Activated CD8-positive, alpha-beta T cell treated with anti-CD3 and anti-CD28 coated beads, Interleukin-2, amount 10 ng/mL, durations not matched to agents 7 days and 5 days (primary cell): ENCODE measurements at places on chromosomes 13 and 19. TPM values are rescaled to one million over a fixed set of nuclear protein-coding genes. Genes with fewer than 3 reads are reported as not detected.

- DNase-seq: peak; percentile 64
- peaks cover 8% of the 10 kb centered on the region for H3K27me3 ChIP-seq
- peak overlapping the region; percentile 96 for H3K27ac ChIP-seq
- peaks cover 20% of the 10 kb centered on the region for H3K4me1 ChIP-seq
- peaks cover 3% of the 10 kb centered on the region for H3K36me3 ChIP-seq
Observed at GRCh38 chr13:94548821-94549231, 47.1 kb downstream of the TGDS start.

Gene SLC15A1
- total RNA-seq: not detected

GRCh38 chr19:1177322-1178114 is 3.5 kb upstream of the SBNO2 start:
- no peaks in the 10 kb centered on the region for H3K36me3 ChIP-seq
- peaks cover 10% of the 10 kb centered on the region for H3K27me3 ChIP-seq
- H3K4me1 ChIP-seq: peaks cover 27% of the 10 kb centered on the region

DNA sequence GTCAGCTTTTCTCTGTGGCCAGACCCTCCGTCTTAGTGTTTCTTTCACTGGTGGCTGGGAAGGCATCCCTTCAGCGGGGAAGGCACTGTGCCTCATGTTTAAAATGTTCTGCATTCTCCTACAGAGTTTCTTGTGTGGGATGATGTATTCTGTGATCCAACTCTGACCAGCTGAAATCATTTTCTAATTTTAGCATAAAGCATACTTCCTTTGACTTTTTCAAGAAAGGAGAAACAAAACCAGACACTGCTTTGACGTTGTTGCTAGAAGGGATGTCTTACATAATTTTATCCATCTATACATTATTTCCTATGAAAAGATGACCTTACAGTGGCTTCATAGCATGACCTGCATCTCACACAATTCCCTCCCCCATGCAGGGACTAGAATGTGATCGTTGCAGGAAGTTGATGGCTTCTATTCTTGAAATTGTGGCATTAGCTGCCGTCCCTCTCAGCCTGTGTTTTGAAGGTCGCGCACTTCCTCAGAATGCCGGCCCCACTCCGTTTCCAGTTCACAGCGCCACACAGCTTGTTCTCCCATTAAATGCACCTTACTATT is 38.6 kb upstream of the TEX29 start:
- no peak overlapping the region for H3K4me3 ChIP-seq
- DNase-seq: no peak
- peaks cover 5% of the 10 kb centered on the region for H3K4me1 ChIP-seq
- peaks cover 57% of the 10 kb centered on the region for H3K36me3 ChIP-seq

Gene PALM3
- not detected for total RNA-seq

GRCh38 chr19:35560677-35561076 is 2.8 kb downstream of the ATP4A start:
- H3K4me1 ChIP-seq: peaks cover 8% of the 10 kb centered on the region
- no peak for DNase-seq
- H3K27me3 ChIP-seq: peaks cover 31% of the 10 kb centered on the region
- no peak overlapping the region for H3K27ac ChIP-seq

DNA sequence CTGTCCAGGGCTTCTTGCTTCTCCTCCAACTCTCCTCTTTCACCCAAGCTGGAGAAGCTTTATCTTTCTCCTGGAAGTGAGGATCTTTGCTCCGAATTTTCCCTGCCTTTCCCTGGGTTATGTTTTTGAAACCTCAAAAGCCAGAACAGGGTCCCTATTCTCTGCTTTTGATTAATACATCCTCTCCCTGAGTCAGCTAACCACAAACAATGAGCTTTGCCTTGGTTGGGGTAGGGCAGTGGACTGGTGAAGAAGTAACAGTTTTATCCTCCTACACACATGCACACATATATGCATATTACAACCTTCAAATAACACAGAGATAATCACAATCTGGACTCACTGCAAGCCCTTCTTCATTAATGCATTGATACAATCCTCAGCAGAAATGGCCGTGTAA is 44.6 kb downstream of the DLEU7 start:
- no peak for DNase-seq
- no peak overlapping the region for H3K4me3 ChIP-seq
- H3K36me3 ChIP-seq: no peaks in the 10 kb centered on the region
- peaks cover 24% of the 10 kb centered on the region for H3K4me1 ChIP-seq
- no peak overlapping the region for H3K27ac ChIP-seq
- no peaks in the 10 kb centered on the region for H3K27me3 ChIP-seq

- no peak overlapping the region for H3K4me3 ChIP-seq
- H3K36me3 ChIP-seq: no peaks in the 10 kb centered on the region
- H3K27me3 ChIP-seq: no peaks in the 10 kb centered on the region
Observed at GRCh38 chr13:98581971-98582702, 5.2 kb upstream of the STK24 start.

- H3K27ac ChIP-seq: no peak overlapping the region
- H3K4me3 ChIP-seq: no peak overlapping the region
- peaks cover 11% of the 10 kb centered on the region for H3K27me3 ChIP-seq
- DNase-seq: no peak
- H3K36me3 ChIP-seq: no peaks in the 10 kb centered on the region
Observed at GRCh38 chr13:28743020-28743419, 24.2 kb upstream of the SLC46A3 start.

Gene ZNF284
- 2.2 TPM for total RNA-seq

DNA sequence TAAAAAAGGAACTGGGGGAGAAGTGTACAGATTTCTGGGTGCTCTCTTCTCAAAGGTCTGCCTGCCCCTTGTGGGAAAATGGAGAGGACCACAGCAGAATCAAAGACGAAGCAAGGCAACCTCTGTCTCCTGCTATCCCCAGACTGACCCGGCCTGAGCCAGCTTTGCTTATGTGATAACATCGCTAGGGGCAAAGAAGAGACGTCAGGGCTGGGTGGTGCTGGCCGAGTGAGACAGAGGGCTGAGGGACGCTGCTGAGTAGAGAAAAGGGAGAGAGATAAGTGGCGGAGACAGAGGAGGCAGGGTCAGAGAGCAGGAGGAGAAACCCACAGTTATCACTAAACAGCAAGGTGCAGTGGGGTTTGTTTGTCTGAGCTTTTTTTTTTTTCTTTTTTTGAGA is 4.6 kb upstream of the MUC16 start:
- H3K27me3 ChIP-seq: no peaks in the 10 kb centered on the region
- no peak overlapping the region for H3K27ac ChIP-seq
- H3K36me3 ChIP-seq: no peaks in the 10 kb centered on the region
- no peaks in the 10 kb centered on the region for H3K4me1 ChIP-seq
- H3K4me3 ChIP-seq: no peak overlapping the region

- DNase-seq: no peak
- H3K4me3 ChIP-seq: no peak overlapping the region
Observed at GRCh38 chr13:27120811-27121210, 50.8 kb downstream of the USP12 start.

Gene SLC27A1
- 7.4 TPM for total RNA-seq

DNA sequence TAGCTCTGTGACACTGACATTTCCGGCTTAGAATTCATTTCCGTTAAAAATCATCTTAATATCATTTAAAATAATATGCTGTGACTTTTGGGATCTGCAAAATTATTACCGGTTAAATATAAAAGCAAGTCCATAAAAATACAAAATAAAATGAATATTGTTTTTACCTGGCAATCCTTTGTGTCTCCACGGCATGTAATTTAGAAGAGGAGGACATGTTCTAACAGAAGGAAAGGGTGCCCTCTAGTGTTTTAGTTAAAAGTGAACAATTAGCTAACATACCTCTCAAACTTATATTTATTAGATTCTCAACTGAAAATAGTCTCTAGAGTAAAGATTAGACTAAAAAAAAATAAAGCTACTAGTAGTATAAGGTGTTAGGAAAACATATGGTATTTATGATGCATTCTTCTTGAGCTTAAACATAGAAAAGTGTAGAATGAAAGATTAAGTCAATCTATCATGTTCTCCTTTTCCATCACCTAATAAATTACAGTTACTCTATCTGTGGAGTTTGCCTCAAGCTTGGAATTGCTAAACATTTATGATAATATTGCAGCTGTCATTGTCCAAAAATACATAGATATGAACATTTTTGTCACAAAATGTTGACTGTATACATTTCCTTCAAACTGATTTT is 676.7 kb upstream of the SPRY2 start:
- DNase-seq: no peak
- H3K27ac ChIP-seq: no peak overlapping the region
- H3K36me3 ChIP-seq: no peaks in the 10 kb centered on the region
- H3K4me1 ChIP-seq: no peaks in the 10 kb centered on the region
- no peak overlapping the region for H3K4me3 ChIP-seq

Gene U2AF1L4
- 24.0 TPM for total RNA-seq

GRCh38 chr13:43368003-43368402 is 344.6 kb downstream of the DNAJC15 start:
- peak overlapping the region; percentile 45 for H3K4me3 ChIP-seq
- peaks cover 12% of the 10 kb centered on the region for H3K4me1 ChIP-seq
- DNase-seq: no peak
- H3K27me3 ChIP-seq: no peaks in the 10 kb centered on the region
- H3K36me3 ChIP-seq: no peaks in the 10 kb centered on the region

Gene NLRP5
- total RNA-seq: not detected

GRCh38 chr13:69857183-69857821 is 250.3 kb upstream of the ATXN8OS start:
- H3K4me3 ChIP-seq: no peak overlapping the region
- H3K4me1 ChIP-seq: no peaks in the 10 kb centered on the region
- no peaks in the 10 kb centered on the region for H3K36me3 ChIP-seq
- no peak for DNase-seq
- no peak overlapping the region for H3K27ac ChIP-seq

Gene KRTDAP
- not detected for total RNA-seq

DNA sequence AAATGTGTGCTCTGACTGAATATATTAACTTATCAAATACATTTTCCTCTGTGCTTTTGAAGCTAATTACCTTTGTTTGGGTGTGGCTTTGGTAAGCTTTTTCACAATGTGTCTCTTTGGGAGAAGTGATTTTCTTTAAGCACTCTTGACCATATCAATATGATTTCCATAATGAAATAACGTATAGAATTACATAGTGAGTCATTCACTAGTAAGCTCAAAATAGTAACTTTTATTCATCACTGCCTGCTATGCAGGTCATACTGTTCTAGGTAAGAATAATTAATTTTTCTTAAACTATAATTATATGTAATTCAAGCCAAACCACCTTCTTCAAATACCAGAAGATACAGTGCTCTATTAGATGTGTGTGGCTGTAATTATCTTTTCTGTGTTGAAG is 480.7 kb downstream of the MYO16 start:
- H3K4me1 ChIP-seq: peaks cover 4% of the 10 kb centered on the region
- no peaks in the 10 kb centered on the region for H3K27me3 ChIP-seq
- H3K27ac ChIP-seq: no peak overlapping the region
- no peak for DNase-seq
- no peaks in the 10 kb centered on the region for H3K36me3 ChIP-seq

DNA sequence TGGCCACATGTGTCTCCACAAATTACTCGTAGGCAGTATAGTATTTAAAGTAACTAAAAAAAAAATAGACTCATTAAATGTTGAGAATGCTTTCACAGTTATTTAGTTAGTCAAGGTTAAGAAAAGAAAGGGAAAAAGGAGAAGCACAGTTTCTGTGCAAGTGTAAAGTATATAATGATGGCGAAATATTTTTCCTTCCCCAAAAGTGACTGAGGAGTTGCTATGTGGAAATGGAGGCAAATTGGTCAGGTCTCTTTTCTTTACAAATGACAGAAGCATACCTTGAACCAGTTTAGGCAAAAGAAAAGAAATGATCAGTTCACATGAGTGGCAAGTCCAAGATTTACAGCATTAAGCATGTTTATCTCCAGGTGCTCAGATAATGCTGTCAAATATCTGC is 18.0 kb downstream of the CSNK1A1L start:
- H3K4me1 ChIP-seq: no peaks in the 10 kb centered on the region
- no peak overlapping the region for H3K27ac ChIP-seq
- no peaks in the 10 kb centered on the region for H3K36me3 ChIP-seq
- peaks cover 2% of the 10 kb centered on the region for H3K27me3 ChIP-seq
- no peak overlapping the region for H3K4me3 ChIP-seq
- DNase-seq: no peak

Gene CGB5
- not detected for total RNA-seq

Gene GPALPP1
- total RNA-seq: 28.9 TPM

Gene PRR36
- total RNA-seq: 0.10 TPM

GRCh38 chr19:21483589-21484170 is 21.7 kb upstream of the ZNF429 start:
- no peak overlapping the region for H3K4me3 ChIP-seq
- H3K36me3 ChIP-seq: peaks cover 28% of the 10 kb centered on the region
- peaks cover 2% of the 10 kb centered on the region for H3K4me1 ChIP-seq
- DNase-seq: peak; percentile 64
- H3K27ac ChIP-seq: no peak overlapping the region
- no peaks in the 10 kb centered on the region for H3K27me3 ChIP-seq

Gene PRODH2
- not detected for total RNA-seq

DNA sequence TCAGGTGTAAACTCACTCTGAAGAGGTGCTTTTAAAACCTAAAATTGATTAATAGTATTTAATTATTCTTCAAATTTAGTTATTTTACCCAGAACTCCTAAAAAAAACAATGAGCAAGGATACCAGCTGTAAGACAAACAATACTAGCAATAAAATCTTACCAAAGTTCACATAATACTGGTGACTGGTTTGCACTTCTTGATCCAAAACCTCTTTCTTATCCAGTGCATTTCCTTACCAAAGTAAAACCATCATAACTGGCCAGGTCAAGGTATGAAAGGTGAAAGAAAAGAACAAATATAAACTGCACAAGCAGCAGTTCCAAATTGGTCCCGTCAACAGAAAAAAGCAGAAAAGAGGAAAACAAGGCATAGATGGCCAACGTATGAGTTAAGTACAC is 62.7 kb downstream of the PSPC1 start:
- no peak for DNase-seq
- H3K36me3 ChIP-seq: peaks cover 29% of the 10 kb centered on the region

Gene LGI4
- 0.13 TPM for total RNA-seq

- no peak for DNase-seq
- H3K36me3 ChIP-seq: no peaks in the 10 kb centered on the region
- no peaks in the 10 kb centered on the region for H3K4me1 ChIP-seq
- no peak overlapping the region for H3K4me3 ChIP-seq
Observed at GRCh38 chr13:85828094-85828684, 29.0 kb upstream of the SLITRK6 start.

- DNase-seq: no peak
- H3K4me1 ChIP-seq: peaks cover 32% of the 10 kb centered on the region
- H3K27ac ChIP-seq: no peak overlapping the region
Observed at GRCh38 chr13:46339035-46339666, 47.9 kb downstream of the RUBCNL start.

DNA sequence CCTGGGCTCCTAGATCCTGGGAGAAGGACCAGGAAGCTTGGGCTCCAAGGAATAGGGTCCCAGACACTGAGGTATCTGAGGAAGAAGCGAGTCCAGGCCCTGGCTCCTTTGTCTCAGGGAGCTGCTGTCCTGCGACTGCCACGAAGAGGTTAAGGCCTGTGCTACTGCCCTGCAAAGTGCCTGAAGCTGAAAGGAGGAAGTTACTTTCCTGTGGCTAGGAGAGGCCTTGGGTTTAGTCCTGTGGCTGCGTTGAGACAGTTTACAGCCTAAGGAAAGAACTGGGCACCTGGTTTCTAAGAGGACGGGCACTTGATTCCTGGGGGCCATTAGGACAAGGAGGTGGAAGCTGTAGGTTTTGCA is 2.8 kb downstream of the MYADM start:
- no peaks in the 10 kb centered on the region for H3K27me3 ChIP-seq
- peak overlapping the region; percentile 74 for H3K27ac ChIP-seq
- peak overlapping the region; percentile 77 for H3K4me3 ChIP-seq
- DNase-seq: peak; percentile 38
- peaks cover 57% of the 10 kb centered on the region for H3K4me1 ChIP-seq
- H3K36me3 ChIP-seq: peaks cover 42% of the 10 kb centered on the region

GRCh38 chr19:54440641-54441040 is 8.4 kb upstream of the LENG8 start:
- H3K27ac ChIP-seq: no peak overlapping the region
- no peaks in the 10 kb centered on the region for H3K4me1 ChIP-seq
- DNase-seq: no peak
- H3K4me3 ChIP-seq: no peak overlapping the region
- H3K36me3 ChIP-seq: peaks cover 26% of the 10 kb centered on the region
